Lower lobe of right lung (tissue), 2 donors: ENCODE measurements at places on chromosomes 6 and 20. TPM values are rescaled to one million over a fixed set of nuclear protein-coding genes. Genes with fewer than 3 reads are reported as not detected.
A peak's percentile ranks its signal among the peaks of the same experiment; 100 is the strongest.

Gene CENPQ
- total RNA-seq, result 4.3 TPM

Gene BPHL
- 12.7 TPM for total RNA-seq

Gene SLPI
- total RNA-seq, result 1,714 TPM

Gene OOEP
- not detected for total RNA-seq

Gene RNF182
- total RNA-seq, result 5.3 TPM

Gene KHDC1L
- not detected for total RNA-seq

Gene PI3
- total RNA-seq, result 9.2 TPM

Gene WFDC9
- not detected for total RNA-seq

DNA sequence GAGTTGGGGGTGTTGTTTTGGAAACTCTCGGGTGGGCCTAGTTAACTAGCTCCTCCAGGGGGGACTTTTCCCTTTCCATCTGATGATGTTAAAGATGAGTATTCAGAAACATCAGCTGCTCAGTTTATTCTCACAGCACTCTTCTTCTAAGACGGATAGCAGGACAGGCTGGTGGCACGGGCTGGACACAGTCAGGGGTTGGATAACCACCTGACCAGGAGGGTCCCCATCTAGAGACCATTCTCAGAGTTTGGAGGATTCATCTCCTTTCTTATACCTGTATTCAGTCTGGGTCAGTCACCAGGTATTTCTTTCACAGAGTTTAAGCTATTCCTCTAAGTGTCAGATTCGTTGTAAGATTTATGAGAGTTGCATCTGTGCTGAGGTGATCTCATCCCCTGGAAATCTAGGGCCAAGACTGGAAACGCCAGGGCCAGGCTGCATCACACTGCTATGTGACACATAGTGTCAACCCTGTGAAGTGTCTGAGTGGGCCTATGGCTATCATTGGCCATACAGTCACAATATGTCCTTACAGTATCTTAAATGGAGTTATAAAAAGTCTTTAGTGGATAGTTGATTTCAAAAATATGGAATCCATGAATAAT, 111.7 kb downstream of the FAM50B start:
- DNase-seq, result no peak

DNA sequence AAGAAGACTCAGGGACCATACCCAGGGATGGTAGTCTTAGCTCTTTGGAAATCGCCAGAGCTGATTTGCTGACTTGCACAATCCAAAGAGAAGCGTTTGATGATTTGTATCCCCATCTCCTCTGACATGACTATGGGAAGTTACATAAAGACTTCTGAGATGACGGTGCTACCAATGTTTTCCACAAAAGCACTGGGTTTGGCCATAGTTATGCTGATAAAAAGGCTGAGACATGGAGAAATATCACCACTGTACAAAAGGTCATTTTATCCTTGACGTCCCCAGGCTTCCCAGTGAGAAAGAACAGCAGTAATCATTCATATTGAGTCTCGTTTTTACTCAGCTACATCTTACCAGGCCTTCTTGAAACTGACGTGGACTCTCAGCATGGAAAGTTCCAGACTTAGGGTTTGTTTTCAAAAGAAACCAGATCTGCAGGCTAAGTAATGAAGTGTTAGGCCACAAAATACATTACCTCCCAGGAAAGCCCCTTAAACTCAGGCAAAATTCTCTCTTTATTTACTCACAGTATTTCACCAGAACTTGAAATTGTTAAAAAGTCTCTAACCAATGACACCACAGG, 370.3 kb upstream of the JARID2 start:
- no peak for DNase-seq

GRCh38 chr6:146819596-146820320, 221.0 kb downstream of the ADGB start:
- no peak for DNase-seq

- no peak for DNase-seq
Observed at GRCh38 chr6:155454471-155454870, 1.2 kb downstream of the NOX3 start.

- DNase-seq, result no peak
Observed at GRCh38 chr6:129141499-129141898, 258.6 kb downstream of the LAMA2 start.

- DNase-seq, result no peak
Observed at GRCh38 chr6:45965007-45965406, 50.7 kb downstream of the CLIC5 start.

GRCh38 chr6:118650582-118651281, 659 bp downstream of the CEP85L start:
- peak; percentile 57 for DNase-seq

DNA sequence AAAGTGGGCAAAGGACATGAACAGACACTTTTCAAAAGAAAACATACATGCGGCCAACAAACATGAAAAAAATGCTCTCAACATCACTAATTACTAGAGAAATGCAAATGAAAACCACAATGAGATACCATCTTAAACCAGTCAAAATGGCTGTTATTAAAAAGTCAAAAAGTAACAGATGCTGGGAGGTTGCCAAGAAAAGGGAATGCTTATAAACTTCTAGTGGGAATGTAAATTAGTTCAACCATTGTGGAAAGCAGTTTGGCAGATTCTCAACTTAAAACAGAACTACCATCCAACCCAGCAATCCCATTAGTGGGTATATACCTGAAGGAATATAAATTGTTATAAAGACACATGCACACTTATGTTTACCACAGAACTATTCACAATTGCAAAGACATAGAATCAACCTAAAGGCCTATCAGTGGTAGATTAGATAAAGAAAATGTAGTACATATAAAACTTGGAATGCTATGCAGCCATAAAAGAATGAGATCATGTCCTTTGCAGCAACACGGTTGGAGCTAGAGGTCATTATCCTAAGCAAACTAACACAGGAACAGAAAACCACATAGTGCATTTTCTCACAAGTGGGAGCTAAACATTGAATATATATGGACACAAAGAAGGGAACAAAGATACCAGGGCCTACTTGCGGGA, 16.3 kb downstream of the CENPQ start:
- DNase-seq, result no peak

GRCh38 chr6:143058987-143059386, 1.7 kb upstream of the AIG1 start:
- no peak for DNase-seq

DNA sequence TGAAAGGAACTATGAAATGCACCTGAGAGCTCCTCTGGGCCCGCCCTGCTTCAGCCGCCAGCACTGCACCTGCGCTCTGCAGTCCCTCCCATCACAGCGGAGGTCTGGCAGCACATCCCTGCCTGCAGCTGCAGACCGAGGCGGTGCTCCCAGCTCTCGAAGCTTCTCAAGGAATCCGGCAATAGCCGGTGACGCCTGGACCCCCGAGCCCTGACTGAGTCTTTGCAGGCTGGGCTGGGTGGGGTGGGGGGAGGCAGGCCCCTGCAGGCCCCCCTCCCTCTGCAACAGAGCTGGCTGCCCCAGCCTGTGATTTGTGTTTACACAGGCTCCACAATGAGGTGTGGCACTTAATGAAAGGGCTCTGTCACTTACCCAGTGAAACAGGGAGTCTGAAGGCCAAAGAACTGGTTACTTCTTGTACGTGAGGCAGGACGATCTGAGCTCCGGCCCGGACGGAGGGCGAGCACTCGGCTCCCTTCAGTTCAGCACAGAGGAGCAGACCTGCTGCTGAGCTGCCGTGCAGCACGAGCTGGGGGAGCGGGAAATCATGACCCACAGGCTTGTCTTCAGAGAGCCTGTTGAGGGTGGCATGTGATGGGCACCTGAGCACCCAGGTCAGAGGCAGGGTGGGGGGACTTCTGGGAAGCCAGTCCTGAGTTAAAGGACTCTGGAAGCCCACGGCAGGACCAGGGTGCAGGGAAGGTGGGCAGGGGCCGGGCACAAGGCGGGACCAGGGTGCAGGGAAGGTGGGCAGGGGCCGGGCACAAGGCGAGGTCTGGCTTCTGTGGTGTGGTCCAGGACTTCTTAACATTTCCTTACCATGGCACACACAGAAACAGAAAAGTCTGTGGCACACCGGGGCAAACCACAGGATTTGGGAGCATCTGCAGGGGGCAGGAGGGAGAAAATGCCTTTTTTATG, 192.3 kb upstream of the THBS2 start:
- DNase-seq, result peak; percentile 46
